Caco-2 (cell line): ENCODE measurements at places on chromosomes 5 and 9. TPM values are rescaled to one million over a fixed set of nuclear protein-coding genes. Genes with fewer than 3 reads are reported as not detected.
A peak's percentile ranks its signal among the peaks of the same experiment; 100 is the strongest.

Gene IARS1
- 127 and 138 TPM in 2 replicates for total RNA-seq

Gene SLC6A19
- 0.29 and 0.32 TPM in 2 replicates for total RNA-seq

Gene C7
- total RNA-seq, result 0.63 TPM in 1 of 2 replicates, not detected in the other

Gene MARVELD2
- total RNA-seq, result 47.2 and 50.3 TPM in 2 replicates

Gene KIF4B
- total RNA-seq, result 0.14 TPM in 2 replicates

Gene CRB2
- 0.34 and 0.56 TPM in 2 replicates for total RNA-seq

Gene OR13C8
- not detected in 2 replicates for total RNA-seq

Gene MAPKAP1
- 70.0 and 82.5 TPM in 2 replicates for total RNA-seq

Gene CDH9
- not detected in 2 replicates for total RNA-seq

Gene DPYSL3
- 106 and 109 TPM in 2 replicates for total RNA-seq

Gene MTAP
- 42.5 and 53.3 TPM in 2 replicates for total RNA-seq

Gene IFNB1
- not detected in 2 replicates for total RNA-seq

Gene NXNL2
- 0.52 and 0.60 TPM in 2 replicates for total RNA-seq

Gene ZDHHC11
- 3.6 and 5.0 TPM in 2 replicates for total RNA-seq

Gene VCAN
- 27.4 and 34.1 TPM in 2 replicates for total RNA-seq

- no peak for DNase-seq
Observed at GRCh38 chr5:67205981-67206380, 9.4 kb upstream of the CD180 start.

DNA sequence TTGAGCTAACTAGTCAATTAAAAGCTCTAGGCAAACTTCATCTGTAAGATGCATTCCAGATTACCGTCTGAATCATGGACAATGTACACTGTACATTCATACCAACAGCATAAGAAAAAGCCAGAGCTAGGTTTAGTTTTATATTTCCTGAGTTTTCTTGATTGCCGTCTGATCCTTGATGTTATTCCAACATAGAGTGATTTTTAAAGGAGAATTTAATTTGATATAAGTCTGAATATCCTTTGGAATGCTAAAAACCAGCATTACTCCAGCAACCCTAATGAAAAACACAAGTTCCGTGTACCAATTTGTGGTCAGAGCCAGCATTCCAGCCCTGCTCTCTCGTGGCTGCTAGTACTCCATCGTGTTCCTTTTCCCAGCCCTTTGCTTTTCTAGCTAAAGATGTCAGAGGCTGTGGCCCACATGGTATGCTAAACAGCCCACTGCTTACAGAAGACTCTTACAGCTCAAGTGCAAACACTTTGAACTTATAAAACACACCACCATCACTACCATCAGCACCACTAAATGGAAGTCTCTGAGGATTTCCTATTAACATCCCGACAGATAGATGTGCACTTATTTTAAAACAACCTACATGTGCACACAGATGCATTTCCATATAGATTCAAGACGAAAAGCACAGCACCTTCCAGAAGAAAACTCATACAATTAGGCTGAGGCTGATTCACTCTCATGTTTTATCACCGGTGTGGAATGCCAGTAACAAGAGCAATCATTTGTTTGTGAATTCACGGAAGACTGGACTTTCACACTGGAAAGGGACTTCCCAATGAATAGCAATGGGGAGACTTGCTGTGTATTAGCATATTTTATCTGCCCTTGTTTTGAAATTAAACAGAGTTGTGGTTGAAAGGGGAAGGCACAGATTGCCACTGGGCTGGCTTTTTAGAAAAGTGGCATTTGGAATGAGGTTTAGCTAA, 246.9 kb upstream of the GAS1 start:
- DNase-seq, result no peak

DNA sequence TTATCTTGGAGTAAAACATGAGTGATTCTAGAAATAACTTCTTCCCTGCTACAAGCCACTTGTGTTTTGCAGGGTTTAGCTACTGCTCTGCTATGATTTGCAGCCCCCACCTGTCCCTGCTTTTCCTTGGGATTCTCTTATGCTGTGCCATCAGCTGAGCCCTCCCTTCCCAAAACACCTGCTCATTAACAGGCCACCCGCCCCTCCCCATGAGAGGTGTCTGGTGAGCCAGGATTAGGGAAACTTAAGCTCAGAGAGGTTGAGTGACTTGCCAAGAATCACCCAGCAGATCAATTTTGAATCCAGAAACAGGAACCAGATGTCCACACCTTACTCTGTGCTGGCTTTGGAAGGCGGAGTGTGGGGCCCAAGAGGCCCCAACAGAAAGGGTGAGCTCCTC, 111.7 kb upstream of the CXCL14 start:
- DNase-seq, result no peak

DNA sequence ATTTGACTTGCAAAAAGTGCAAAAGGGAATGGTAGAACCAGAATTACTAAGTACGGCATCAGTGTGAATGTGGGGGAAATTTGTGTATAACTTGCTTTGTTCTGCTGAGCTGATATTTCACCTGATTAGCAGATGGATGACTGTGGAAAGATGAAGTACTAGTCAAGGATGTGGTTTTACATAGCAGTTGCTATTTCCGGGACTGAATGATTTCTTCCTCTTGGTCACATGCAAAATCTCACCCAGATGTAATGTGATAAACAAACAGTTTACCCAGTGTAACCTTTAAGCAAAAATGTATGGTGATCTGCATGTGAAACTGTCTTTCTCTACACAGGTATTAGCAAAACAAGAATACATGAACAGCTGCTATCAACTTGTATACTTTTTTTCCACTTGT, 46.1 kb downstream of the DCP2 start:
- no peak for DNase-seq

GRCh38 chr5:10310066-10310779, 2.5 kb upstream of the CMBL start:
- DNase-seq, result no peak

DNA sequence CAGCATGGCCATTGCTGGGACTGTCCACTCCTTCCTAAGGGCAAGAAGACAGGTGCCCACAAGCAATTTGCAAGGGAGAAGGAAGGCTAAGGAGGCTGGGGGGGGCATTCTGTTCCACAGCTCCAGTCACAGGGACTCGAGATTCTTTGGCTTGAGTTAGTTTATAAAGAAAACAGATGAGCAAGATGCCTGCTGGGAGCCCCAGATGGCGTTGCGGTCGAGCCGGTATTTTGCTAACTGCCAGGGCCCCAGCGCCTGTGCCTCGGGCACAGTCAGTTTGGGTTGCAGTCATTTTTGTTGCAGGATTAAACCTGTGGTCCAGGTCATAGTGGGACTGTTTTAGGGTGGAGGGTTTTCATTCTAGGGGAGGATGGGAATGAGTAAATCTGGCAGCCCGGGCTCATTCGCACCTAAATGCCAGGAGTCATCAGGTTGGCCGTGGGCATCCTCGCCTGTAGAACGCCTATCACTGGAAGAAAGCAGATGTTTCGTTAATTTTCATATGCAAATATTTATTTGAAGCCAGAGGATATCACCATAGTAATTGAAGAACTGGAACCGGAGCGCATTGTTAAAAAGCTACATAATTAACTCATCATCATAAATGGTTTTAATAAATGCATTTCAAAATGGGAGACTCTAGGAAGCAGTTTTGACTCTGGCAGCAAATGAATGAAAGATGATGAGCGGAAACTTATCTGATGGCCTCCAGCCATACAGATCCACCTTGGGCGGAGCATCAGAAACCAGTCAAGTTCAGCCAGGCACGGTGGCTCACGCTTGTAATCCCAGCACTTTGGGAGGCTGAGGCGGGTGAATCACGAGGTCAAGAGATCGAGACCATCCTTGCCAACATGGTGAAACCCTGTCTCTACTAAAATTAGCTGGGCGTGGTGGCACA, 87.1 kb upstream of the FCN2 start:
- no peak for DNase-seq

- no peak for DNase-seq
Observed at GRCh38 chr5:149409268-149409948, 30.3 kb upstream of the IL17B start.

GRCh38 chr5:112316006-112316405, 103.1 kb downstream of the EPB41L4A start:
- DNase-seq, result no peak

DNA sequence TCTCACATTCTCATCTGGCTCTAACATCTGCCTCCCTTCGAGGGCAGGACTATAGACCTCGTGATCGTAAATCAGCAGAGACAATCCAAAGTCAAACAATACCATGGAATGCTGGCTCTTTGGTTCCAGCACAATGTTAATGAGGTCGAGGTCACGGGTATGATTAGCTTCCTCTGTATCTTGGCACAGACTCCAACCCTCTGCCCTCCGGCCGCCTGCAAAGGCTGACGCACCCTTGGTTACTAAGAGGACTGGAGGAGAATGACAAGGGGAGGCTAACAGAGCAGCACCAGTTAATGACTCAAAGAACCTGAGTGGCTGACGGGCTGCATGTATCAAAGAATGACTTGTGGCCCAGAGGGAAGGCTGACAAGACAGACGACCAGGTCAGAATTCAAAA, 10.1 kb downstream of the LHFPL2 start:
- DNase-seq, result peak; percentile 69

- DNase-seq, result no peak
Observed at GRCh38 chr5:78534905-78535200, 113.7 kb downstream of the LHFPL2 start.

DNA sequence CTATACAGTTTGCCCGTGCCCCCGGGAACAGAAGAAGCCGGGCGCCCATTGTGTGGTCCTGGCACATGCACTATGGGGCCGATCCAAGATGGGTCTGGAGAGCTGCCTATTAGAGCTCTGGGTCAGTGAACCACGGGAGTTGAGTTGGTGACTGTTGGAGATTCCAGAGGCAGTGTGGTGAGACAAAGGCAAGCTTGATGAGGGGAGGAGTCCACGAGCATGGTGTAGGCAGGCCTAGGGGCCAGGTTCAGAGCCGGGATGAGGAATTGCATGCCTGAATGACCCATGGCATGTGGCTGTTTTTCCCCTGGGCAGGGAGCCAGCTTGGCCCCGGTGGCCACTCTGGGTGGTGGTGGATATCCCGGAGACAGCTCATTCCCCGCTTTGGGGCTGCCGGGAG, 84.4 kb upstream of the STC2 start:
- no peak for DNase-seq

DNA sequence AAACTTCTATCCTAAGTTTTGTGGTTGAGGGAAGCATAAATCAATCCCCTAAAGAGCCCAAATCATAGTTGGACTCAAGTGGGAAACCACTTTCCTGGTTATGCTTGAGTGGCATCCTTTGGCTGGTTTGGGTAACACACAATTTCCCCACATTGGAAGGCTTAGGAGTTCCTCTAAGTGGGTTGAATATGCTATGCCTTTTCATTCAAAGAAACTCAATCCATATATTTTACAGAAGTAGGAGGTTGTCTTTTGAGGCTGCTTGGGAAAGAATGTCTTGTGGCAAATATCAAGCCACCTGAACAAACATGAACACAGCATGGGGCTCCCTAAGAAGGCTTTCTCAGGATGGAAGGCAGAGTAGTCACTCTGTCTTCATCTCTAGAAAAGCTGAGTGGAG, 121.1 kb downstream of the SPATA31D1 start:
- DNase-seq, result no peak

- DNase-seq, result no peak
Observed at GRCh38 chr5:73663161-73663859, 37.3 kb downstream of the ARHGEF28 start.

DNA sequence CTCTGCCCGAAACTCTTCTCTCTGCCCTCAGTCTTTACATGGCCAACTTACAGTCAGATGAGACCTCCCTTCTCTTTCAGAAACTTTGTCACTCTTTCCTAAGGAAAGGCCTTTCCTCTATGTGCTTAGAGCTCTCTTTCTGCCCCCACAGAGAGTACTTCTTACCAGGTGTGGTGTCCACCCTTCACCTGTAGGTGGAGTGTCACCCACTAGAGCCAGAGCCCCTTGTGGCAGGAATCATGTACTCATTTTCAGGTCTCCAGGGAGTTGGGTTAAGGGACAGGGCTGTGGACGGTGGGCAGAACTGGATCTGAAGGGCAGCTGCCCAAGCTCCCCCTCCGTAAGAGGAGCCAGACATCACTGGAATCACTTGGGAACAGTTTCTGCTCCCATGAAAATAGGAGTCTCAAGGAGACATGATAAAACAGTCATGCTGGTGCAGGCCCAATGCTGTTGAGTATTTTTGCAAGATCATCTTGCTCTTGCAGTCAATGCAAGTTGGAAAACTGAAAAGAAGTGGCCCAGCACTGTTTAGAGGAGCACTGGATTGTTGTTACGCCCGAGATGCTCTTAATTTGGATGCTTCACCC, 436.7 kb downstream of the ZSWIM6 start:
- peak; percentile 67 for DNase-seq

DNA sequence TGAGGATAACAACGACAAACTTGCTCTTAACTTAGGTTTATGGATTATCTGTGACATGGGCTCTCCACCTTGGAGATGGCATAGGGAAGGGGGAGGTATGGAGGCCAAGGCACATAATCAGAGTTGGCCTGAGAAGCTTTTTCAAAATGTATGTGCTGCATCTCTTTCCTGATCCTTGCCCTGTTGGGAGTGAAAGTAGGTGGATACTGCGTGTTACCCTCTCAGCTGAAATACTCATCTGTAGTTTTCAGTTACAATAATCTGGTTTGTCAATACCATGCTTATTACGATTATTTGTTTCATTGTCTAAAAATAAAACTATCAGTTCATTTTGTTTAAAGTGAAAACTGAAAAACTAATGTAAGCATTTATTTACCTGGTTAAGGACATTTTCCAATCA, 86.7 kb downstream of the SLC44A1 start:
- no peak for DNase-seq

- DNase-seq, result peak; percentile 79
Observed at GRCh38 chr5:171823269-171823668, 37.7 kb downstream of the SMIM23 start.

GRCh38 chr9:114591291-114591787, 3.8 kb downstream of the ATP6V1G1 start:
- no peak for DNase-seq

- DNase-seq, result no peak
Observed at GRCh38 chr5:179246227-179246626, 99.0 kb downstream of the ADAMTS2 start.

- no peak for DNase-seq
Observed at GRCh38 chr5:14518638-14519037, 63.0 kb upstream of the OTULINL start.

- no peak for DNase-seq
Observed at GRCh38 chr9:135555203-135555602, 6.4 kb upstream of the PAEP start.
